ENCODE measurements at places on chromosomes 4 and X. TPM values are rescaled to one million over a fixed set of nuclear protein-coding genes. Genes with fewer than 3 reads are reported as not detected.
A peak's percentile ranks its signal among the peaks of the same experiment; 100 is the strongest.

The GPR119 gene
- not detected for total RNA-seq

The SH3BGRL gene
- total RNA-seq = 30.9 TPM

GRCh38 chr4:150283689-150284088 lies 205.4 kb downstream of the DCLK2 start:
- peak; percentile 59 for DNase-seq

DNA sequence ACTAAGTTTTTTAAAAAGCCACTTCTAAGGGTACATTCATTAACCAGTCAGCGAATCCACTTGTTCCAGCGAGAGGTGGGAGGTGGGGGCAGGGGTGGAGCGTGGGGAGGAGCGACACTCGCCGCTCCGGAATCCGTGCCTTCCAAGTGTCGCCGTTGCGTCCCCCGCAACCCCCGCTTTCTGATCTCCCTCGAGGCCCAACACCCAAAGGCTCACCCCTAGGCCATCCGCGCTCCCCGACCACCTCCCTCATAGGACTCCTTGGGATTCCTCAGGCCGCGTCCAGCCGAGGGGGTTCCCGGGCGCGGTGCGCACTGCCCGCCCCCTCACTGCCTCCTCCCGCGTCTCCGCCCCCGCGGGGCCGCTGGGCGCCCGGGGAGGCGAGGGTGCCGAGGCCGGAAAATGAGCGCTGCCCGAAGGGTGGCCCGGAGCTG lies 108.1 kb upstream of the STOX2 start:
- DNase-seq = no peak

GRCh38 chrX:77412631-77413030 lies 34.6 kb upstream of the FGF16 start:
- DNase-seq = no peak

DNA sequence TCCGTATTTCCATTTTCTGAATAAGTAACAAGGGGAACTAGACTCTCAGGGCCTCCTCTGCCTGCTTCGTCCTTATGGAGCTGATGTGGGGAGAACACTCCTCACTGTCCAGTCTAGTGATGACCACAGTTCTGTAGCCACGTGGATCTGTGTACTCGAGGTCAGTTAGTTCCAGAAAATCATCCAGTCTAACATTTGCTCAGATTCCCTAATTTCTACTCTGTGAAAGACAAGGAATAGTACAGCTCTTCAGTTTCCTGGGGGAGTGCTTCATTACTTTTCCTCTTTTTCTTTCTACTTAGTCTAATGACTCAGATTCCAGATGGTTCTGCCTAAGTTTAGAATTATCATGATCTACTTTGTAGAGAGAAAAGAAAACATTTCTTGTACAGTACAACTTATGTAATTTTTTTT lies 82.6 kb downstream of the SORBS2 start:
- peak; percentile 29 for DNase-seq

GRCh38 chr4:168386002-168386401 lies 67.5 kb upstream of the DDX60 start:
- DNase-seq = peak; percentile 36
